Adrenal gland (tissue), 19 donors: ENCODE measurements at places on chromosomes 5 and 9. TPM values are rescaled to one million over a fixed set of nuclear protein-coding genes. Genes with fewer than 3 reads are reported as not detected.
A peak's percentile ranks its signal among the peaks of the same experiment; 100 is the strongest.

Gene SET
- 260 TPM for total RNA-seq

Gene RNF208
- 1.1 TPM for total RNA-seq

- DNase-seq: peak; percentile 23
These were observed 102.1 kb downstream of the PAM start for GRCh38 chr5:102857076-102857818.

GRCh38 chr5:132853323-132853722, 12.9 kb downstream of the GDF9 start:
- no peak for DNase-seq

DNA sequence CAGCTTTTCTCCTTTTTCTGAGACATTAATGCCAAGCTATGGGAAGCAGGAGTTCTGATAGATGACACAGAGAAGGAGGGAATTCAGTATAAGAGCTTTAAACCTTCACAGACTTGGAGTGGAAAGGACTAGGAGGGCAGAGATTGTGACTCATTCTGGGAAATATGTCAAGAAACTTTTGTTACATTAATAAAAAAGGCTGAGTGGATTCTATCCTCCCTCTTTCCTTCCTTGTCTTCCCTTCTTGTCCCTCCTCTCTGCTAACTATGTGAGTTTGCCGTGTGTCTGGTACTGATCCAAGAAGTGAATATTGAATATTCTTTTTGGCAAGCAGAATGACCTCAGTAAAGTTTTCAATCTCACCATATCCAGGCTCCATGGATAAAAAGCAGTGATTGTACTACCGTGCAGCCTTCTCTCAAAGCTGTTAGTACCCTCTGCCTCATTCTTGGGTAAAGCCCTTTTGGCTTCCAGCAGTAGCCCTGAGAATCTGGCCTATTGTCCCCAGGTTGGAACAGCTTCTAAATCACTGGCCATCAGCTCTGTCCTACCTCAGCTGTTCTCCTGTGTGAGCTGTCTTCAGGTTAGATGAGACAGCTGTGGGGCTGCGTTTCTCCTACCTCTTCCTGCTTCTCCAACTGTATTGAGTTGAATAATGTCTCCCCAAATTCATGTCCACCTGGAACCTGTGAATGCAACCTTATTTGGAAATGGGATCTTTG, 73.9 kb downstream of the ATG10 start:
- DNase-seq: no peak

GRCh38 chr5:123448017-123448617, 24.9 kb upstream of the CEP120 start:
- no peak for DNase-seq

GRCh38 chr9:32468740-32469139, 57.3 kb downstream of the RIGI start:
- DNase-seq: no peak

GRCh38 chr9:114417511-114417910, 29.7 kb upstream of the AKNA start:
- DNase-seq: no peak

DNA sequence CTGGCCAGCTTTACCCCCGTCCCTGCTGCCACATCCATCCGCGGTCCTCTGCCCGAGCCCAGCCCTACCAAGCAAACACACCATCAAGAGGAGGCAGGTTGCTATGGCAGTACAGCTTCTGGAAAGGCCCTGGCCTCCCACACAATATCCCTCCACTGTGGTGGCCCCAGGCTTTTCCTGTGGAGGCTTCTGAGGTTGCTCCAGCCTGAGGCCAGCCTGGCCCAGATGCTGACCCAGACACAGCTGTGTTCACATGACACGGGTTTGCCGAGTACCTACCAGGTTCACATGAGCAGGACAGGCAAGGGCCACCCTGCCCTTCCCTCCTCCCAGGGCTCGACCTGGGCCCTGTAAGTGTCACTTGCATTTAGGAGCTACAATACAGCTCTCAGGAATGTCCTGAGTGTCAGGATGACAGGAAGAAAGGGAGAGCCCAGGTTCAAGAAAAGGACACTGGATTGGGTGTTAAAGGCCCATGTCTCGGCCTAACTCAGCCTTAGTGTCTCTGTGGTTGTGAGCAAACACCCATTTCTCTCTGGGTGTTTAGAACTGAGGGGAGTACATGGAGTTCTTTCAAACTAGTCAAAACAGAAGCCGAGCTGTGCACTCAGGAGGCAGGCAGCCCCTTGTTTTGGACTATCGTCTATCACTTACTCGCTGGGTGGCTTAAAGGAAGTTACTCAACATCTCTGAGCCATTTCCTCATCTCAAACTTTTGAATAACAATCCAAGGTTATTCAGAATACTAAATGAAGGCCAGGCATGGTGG, 40.2 kb downstream of the NAIF1 start:
- no peak for DNase-seq

- DNase-seq: no peak
These were observed 14.3 kb downstream of the VCAN start for GRCh38 chr5:83485842-83486241.

DNA sequence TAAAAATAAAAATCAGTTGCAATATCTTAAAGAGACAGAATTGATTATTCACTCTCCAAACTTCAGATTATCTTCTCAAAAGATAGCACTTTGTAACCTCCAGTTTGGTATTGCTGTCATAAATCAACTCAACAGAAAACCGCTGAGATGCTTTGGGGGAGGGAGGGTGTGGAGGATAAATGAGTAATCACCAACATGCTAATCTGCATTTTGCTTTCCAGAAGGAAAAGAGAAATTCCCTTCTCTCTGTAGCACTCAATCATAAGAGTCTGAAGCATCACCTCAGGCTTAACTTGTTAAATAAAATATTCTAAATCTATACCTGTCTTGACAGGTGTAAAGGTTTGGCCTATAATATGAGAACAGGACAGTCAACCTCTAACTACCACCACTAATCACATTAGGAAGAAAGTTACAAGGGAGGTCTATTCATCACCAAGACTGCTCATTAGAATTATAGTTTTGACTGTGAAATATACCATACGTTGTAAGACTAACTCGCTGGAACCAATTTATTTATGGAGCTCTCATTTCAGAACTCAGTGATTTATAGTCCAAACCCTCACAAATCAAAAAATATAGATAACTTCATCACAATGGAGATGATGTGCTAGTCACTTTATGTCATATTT, 89.0 kb downstream of the PIK3R1 start:
- peak; percentile 25 for DNase-seq

DNA sequence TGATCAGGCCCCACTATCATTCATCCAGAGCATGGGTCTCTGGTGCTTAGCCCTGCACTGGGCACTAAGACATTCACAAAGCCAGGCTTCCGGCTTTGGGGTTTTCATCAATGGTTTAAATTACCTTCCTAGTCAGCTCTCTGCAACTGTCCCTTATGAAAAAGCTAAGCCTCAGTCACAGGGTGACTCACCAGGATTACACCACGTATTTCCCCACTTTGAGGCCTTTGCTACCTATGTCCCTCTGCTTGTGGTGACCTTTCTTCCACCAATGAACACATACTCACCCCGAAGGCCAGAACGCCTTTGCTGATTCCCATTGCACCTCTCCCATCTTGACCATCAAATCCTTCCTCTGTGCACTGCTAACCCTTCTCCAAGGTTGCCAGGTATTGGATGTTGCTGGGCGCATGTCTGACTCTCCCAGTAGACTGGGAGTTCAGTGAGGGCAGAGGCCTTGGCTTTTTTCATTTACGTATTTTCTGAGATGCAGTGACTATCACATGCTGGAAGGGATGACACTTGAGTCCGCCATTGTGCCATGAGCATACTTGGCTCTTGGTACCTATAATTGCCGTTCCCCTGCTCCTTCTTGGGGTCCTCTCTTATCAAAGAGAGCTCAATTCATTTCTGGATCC, 58.7 kb upstream of the TNFSF8 start:
- no peak for DNase-seq

DNA sequence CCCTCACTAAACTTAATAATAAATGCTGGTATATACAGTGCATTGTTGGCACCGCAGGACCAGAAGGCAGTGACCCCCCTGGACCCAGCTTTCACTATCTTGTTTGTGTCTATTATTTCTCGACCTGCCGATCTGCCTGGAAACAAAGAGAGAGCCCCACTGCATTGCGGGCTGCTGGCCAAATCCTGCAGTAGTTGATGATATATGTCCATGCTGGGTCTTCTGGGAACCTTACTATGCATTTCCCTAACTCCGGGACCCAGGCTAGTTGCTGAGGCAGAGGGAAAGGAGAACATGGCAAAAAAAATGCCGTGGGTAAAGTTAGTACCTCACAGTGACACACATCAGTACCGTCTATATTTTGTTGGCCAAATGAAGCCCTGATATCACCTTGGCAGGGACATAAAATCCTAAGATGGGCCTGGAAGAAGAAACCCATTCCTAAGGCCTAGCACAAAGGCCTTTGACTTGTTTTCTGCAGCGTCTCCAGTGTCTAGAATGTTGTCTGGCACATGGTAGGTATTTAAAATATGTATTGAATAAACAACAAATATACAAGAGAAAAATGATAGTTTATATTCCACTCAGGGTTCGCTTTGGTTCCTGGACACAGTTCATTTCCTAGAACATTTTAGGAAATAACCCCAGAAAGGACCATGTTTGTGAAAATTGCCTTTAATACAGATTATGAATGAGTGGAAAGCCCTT, 46.1 kb downstream of the NMUR2 start:
- no peak for DNase-seq
